ENCODE measurements at places on chromosomes 7 and 10. TPM values are rescaled to one million over a fixed set of nuclear protein-coding genes. Genes with fewer than 3 reads are reported as not detected.

DNA sequence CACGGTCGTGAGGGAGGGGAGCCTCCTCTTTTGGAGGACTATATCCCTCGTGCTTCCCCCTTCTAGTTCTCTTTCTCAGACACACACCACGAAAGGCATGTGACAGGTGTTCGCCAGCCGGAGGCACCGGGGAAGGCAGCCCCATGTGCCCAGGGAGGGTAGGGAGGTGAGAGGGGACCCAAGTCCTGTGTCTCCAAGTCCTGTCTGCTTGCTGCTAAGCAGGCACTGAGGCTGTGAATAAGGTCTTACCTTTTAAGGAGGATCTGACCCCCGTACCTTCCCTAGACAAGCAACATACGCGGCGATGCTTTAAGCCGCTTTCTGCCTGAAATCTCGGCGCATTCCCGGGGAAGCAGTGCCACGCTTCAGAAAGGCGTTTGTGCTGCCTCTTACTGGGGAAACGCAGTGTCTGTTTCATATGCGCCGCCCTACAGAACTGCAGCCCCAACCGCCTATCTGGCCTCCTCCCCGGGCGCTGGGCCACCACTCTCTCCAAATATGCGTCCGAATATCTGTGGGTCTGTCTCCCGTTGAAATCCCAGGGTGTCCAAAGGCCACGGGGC lies 770 bp downstream of the PLXNA4 start:
- DNase-seq, result no peak

DNA sequence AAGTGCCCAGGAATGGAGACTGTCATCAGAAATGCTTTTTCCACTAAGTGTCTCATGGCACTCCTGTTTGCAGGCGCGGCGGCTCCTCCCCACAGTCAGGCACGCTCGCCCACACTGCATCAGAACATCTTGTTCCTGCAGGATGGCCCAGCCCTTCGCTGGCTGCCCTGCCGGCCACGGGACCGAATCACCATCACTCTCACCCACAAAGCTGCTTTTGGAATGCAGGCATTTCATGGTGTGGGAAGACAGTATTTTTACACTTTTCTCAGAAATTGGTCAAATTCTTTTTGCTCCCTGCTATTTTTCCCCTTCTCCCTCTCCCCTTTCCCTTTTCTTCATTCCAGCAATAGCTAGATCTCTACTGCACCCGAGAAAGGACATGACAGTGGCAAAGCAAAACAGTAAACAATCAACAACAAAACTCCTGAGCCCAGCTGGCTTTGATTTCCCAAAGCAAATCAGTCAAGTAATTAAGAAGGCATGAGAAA lies 176.1 kb upstream of the TNS3 start:
- no peak for DNase-seq

DNA sequence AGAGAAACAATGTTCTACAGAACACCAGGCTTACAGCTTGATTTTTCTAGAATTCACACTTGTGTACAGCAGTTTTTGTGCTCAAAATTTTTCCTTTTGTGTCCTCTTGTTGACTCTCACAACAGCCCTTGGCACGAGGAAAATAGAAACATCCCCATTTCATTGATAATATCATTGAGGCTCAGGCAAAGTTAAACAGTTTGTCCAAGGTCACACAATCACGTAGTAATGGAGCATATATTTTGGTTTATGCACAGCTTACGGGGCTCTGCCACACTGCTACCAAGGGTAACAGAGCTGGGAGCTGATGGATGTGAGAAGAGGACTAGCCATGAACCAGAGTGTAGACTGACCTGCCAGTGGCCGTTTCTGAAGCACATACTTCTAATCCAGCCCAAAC lies 292.0 kb downstream of the FZD1 start:
- DNase-seq, result no peak

GRCh38 chr10:74394416-74394969 lies 243.5 kb downstream of the ADK start:
- DNase-seq, result no peak

DNA sequence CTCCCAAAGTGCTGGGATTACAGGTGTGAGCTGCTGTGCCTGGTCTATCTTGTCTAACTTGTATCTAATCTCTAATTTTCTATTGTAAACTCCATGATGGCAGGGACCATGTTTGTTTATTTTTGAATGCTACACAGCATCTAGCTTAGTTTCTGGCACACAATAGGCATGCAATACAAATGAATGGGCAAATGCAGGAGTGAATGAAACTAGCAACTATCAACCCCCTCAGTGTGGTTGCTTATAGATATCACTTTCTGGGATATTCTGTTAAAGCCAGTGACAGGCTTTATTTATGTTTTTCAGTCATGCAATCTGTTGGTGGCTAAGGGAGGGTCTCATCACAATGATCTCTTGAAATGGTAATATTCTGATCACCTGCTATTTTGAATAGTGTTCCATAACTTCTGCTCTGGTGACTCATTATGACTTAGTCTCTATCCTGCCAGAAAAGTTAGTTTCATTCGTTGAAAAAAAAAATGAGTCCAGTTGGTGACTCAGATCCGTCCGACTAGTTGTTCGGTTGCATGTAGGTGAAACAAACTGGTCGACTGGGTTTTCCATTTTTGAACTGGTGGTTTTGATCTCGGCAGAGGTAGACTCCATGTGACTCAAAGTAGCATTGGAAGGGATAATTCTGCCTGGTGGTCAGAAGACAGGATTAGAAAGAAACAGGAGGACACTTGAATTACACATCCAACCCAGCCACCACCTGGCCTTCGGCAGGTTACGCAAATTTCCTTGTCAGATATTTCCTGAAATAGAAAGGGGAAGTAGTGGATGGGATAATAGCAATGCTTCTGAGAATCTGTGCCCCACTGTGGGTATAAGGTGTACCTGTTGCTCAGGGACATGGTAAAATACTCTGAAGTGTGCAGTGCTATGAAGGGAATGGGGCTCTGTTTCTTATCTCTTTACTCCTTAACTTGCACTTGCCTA lies 76.8 kb downstream of the GATA3 start:
- DNase-seq, result no peak

GRCh38 chr10:35150308-35150707 lies 23.7 kb downstream of the CREM start:
- DNase-seq, result no peak

- no peak for DNase-seq
Observed at GRCh38 chr10:18185621-18186020, 45.4 kb downstream of the CACNB2 start.

JAZF1 gene
- 27.7 TPM for total RNA-seq

CDHR1 gene
- total RNA-seq, result 0.35 TPM

ADAMTS14 gene
- total RNA-seq, result 0.61 TPM

JAKMIP3 gene
- 0.48 TPM for total RNA-seq

Measured in mesenteric fat pad (tissue), 1 donor.